Upper lobe of left lung (tissue), 6 donors: ENCODE measurements at places on chromosomes 2 and 18. TPM values are rescaled to one million over a fixed set of nuclear protein-coding genes. Genes with fewer than 3 reads are reported as not detected.

The TOGARAM2 gene
- 0.37 TPM for total RNA-seq

- H3K4me1 ChIP-seq = no peaks in the 10 kb centered on the region
- H3K27ac ChIP-seq = no peak overlapping the region
- DNase-seq = no peak
Observed at GRCh38 chr2:178395941-178396570, 54.9 kb downstream of the PRKRA start.

- H3K27ac ChIP-seq = no peak overlapping the region
- no peaks in the 10 kb centered on the region for H3K27me3 ChIP-seq
- no peaks in the 10 kb centered on the region for H3K4me1 ChIP-seq
Observed at GRCh38 chr2:12005886-12006681, 259.7 kb downstream of the LPIN1 start.

- no peaks in the 10 kb centered on the region for H3K4me1 ChIP-seq
- H3K4me3 ChIP-seq = no peak overlapping the region
- no peak for DNase-seq
- no peaks in the 10 kb centered on the region for H3K27me3 ChIP-seq
- no peaks in the 10 kb centered on the region for H3K36me3 ChIP-seq
- H3K27ac ChIP-seq = no peak overlapping the region
Observed at GRCh38 chr2:14094592-14094991, 537.9 kb upstream of the LRATD1 start.

GRCh38 chr2:205079173-205079572 is 533.9 kb downstream of the PARD3B start:
- H3K4me1 ChIP-seq = no peaks in the 10 kb centered on the region
- DNase-seq = no peak
- no peaks in the 10 kb centered on the region for H3K36me3 ChIP-seq
- H3K27ac ChIP-seq = no peak overlapping the region
- no peaks in the 10 kb centered on the region for H3K27me3 ChIP-seq

GRCh38 chr2:237122214-237122666 is 36.6 kb downstream of the COPS8 start:
- peak; percentile 62 for DNase-seq
- H3K27me3 ChIP-seq = no peaks in the 10 kb centered on the region
- no peak overlapping the region for H3K4me3 ChIP-seq
- H3K27ac ChIP-seq = no peak overlapping the region
- no peaks in the 10 kb centered on the region for H3K4me1 ChIP-seq
